ENCODE measurements at places on chromosomes 12 and 14.

DNA sequence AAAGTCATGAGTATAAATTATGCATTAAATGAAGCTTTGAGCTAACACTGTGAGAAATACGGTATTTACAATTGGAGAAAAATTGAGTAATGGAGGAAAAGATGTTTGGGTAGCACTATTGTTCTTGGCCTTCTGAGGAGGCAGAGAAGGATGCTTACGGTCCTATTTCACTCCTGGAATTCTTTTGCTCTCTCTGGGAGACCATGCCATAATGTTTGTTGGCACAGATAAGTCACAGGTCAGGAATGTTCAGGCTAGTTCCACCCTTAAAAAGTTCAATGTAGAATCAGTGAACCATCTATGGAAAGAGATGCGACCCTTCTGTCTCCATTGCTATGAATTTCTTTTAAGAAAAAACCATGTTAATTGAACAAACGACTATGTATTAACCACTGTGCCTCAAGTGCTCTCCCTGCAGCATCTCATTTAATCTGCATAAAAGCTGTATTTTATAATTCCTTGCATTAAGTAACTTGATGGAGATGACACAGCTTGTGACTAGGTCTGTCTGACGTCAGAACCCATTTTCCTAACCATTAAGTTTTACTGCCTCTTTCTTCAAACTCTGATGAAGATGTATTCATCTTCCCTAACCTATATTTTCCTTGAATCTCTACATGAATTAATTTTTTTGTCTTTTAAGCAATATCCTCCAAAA lies 9.5 kb downstream of the BATF start:
- DNase-seq = no peak

GRCh38 chr14:104864267-104865080 lies 594 bp upstream of the CEP170B start:
- no peak for DNase-seq

GRCh38 chr14:20956376-20956976 lies 1.2 kb downstream of the RNASE2 start:
- no peak for DNase-seq

- DNase-seq = no peak
Measured at GRCh38 chr12:5276327-5276880, 155.5 kb upstream of the NTF3 start.

GRCh38 chr12:106839333-106839732 lies 64.9 kb downstream of the RIC8B start:
- DNase-seq = no peak

GRCh38 chr12:93581370-93581769 lies 8.9 kb downstream of the SOCS2 start:
- no peak for DNase-seq

DNA sequence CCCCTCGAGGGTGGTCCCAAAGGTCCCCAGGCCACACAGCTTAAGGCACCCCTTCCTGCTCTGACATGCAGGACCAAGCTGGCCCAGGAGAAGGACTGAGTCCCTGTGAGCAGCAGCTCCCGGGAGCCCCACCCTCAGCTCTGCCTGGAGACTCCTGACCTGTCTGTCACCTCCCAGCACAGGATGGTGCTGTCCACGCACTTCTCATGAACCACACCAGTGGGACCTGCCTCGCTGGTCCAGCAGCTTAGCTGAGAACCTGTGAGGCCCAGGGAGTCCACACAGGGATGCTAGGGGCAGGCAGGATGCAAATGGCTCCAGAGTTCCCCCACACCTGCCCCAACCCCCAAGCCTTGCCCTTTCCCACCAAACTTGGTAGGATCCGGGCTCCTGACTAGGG lies 27.7 kb downstream of the CCDC85C start:
- no peak for DNase-seq

DNA sequence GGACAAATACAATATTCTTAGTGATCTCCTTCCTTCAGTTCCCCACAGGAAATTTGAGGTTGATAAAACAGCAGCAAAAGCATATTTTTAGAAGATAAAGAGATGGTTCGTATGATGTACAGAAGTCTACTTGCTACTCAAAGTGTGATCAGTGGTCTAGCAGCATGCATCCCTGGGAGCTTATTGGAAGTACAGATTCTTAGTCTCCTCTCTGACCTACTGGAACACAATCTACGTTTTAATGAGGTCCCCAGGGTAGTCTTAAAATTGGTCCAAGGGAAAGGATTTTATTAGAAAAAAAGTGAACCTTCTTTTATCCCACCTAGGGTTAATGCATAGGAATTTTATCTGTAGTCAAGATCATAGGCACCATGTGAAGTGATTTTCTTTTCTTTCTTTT lies 703.4 kb downstream of the NRXN3 start:
- DNase-seq = no peak

DNA sequence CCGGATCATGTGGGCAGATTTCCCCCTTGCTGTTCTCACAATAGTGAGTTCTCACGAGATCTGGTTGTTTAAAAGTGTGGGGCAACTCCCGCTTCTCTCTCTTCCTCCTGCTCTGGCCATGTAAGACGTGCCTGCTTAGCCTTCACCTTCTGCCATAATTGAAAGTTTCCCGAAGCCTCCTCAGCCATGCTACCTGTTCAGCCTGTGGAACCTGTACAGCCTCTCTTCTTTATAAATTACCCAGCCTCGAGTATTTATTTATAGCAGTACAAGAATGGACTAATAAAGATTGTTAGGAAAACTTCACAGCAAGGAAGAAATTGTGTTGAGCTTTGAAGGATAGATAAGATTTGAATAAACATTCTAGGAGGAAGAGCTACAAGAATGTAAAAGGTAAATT lies 52.1 kb downstream of the KDM5A start:
- DNase-seq = no peak

- DNase-seq = no peak
Measured at GRCh38 chr12:70180130-70180529, 63.1 kb upstream of the CNOT2 start.

DNA sequence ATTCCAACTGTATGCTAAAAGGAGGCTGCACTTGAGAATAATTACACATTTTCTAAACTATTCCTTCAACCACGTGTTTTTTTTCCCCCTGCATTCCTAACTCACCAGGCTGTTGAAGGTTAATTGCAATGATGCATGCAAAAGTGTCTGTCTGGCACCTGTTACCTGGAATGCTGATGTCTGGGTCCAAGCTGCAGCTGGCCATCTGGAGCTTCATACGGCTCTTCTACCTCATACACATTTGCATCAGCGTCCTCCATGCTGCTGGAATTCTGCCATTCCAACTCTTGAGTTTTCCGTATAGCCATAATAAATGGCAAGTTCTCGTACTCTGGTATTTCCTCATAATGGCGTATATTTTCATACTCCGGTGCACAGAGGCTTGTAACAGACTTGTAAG lies 8.6 kb downstream of the FGD6 start:
- DNase-seq = no peak

- no peak for DNase-seq
Measured at GRCh38 chr14:68359837-68360552, 432.9 kb downstream of the ZFP36L1 start.

- no peak for DNase-seq
Measured at GRCh38 chr14:68190032-68190431, 370.5 kb downstream of the RAD51B start.

DNA sequence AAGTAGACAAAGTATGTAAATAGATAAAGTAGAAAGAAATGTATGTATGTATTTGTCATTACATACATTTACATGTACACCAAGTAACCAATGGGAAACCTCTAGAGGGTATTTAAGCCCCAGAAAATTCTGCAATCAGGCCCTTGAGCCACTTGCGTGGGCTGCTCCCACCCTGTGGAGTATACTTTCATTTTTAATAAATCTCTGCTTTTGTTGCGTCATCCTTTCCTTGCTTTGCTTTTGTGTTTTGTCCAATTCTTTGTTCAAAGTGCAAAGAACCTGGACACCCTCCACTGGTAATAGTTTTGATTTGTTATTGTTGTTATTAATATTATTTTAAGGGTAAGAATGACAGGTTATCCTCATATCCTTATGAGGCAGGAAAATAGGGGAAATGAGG lies 21.8 kb downstream of the CAPS2 start:
- DNase-seq = no peak

DNA sequence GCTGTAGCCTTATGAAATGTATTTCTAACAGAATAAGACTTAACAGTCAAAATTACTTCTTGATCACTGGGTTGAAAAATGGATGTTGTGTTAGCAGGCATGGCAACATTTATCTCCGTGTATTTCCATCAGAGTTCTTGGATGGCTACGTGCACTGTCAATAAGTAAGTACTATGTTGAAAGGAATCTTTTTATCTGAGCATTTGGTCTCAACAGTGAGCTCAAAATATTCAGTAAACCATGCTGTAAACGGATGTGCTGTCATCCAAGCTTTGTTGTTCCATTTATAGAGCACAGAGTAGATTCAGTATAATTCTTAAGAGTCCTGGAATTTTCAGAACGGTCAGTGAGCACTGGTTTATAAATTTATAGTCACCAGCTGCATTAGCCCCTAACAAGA lies 15.5 kb downstream of the SCAF11 start:
- DNase-seq = no peak

DNA sequence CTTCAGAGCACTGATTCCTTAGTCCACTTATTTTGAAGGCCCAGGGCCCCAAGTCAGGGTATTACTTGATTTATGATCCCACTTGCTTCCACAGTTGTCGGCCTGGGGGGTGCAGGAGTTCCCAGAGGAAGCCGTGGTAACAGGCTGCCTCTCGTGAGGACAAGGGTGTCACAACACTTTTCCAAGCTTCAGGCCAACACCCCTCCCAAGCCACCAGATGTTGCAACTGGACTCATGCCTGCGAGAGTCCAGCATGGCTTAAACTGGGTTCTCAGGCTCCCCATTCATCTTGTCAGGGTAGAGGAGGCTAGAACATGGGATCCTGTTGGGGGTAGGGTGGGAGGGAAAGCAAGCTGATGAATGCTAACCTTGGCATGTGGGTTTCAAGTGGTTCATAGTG lies 56.1 kb downstream of the BMP4 start:
- no peak for DNase-seq

GRCh38 chr12:116060764-116061163 lies 216.7 kb downstream of the MED13L start:
- DNase-seq = no peak

- no peak for DNase-seq
Measured at GRCh38 chr12:91143206-91143605, 31.9 kb upstream of the LUM start.

DNA sequence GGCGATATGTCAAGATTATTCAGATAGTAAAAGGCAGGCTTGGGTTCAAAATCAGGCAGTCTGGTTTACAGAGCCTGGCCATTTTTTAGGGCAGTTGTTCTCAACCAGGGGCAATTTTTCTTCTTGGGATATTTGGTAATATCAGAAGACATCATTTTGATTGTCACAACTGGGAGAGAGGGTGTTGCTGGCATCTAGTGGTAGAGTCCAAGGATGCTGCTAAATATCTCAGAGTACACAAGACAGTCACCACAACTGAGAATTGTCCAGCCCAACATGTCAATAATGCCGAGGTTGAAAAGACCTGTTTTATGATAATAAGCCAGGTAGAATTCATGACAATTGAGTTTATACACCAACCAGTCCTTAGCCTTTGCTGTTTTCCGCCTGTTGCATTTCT lies 733.9 kb downstream of the NRXN3 start:
- DNase-seq = no peak

DNA sequence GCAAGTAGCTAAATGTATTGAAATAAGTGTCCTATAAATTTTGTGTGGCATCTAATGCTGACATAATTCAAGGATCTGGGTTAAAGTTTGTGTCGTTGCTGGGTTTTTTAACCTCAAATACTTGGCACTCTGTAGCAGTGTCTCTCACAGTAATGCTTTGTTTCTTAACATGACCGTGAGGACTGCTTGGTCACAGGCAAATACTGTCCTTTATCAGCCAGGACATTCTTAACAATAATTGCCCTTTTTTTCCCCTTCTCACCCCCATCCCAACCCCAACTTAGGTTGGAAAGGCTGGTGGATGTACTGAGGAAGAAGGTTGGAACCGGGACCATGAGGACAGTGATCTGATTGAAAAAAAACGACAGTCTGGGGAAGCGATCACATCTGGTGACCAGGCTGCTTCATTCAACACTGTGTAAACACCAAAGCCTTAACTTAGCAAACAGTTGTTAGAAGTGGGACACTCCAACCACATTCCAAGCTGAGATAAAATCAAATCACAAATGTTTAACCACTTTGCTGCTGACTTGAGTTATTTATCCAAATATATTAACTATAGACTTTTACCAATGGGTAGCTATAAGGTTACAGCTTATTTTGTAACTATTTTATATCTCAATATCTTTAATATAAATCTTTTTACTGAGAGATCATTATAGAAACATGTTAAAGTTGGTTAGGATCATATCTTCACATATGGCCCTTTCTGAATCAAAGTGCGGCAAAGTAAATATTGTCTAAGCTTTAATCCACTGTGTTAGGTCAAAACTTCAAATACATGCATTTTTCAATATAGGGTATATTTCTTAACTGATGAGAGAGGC lies 48.2 kb downstream of the FOXA1 start:
- DNase-seq = no peak

- no peak for DNase-seq
Measured at GRCh38 chr12:128521981-128522380, 255.0 kb downstream of the TMEM132C start.

DNA sequence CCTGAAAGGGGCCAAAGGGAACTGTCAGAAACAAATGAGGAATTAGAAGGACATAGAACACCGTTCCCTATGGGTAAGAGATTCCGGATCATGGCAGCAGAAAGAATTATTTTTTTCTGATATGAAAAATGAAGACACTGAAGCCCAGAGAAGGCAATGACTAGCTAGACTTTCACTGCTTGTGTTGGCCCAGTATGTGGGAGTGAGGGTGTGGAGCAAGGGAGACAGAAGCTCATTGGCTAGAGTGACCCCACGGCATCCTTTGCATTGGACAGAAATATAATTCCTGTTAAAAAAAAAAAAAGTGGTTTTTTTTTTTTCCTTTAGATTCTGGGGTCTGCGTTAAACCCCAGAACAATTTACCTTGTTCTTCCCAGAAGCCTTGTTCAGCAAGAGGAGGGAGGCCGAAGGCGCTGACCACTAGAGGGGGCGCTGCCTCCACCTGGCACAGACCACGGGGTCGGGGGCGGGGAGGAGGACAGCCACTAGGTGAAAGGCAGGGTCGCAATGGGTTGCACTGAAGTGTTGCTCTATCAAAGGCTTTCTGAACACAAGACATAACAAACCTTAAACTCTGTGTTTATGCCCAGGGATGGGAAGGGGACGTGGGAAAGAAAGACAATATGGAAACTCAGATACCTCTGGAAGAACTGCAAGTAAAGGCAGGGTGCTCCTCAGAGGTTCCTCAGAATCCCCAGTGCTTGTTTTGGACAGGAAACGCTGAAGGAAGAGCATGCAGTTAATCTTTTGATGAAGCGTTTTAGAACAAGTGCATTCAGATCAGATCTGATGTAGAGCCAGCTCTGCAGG lies 156.8 kb downstream of the KCNA5 start:
- DNase-seq = peak; percentile 38
